ENCODE measurements at places on chromosomes 16 and 17.

- no peak for DNase-seq
Measured at GRCh38 chr16:23501291-23501690, 9.0 kb downstream of the GGA2 start.

DNA sequence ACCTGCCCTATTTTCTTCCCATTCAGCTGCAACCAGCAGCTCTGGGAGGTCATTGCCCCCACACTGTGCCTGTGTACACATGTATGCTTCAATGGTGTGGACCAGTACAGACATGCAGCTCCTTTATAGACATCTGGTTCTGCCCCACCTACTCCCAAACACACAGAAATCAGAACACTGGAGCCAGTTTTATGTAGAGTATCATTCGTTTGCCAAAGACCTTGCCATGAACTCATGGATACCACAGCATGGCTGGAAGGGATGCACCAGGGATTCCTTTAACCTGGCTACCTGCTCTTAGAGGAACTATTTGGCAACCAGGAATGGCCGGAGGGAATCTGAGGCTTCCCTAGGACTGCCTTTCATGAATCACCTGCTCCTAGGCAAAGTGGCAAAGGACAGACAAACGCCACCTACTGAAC is 60.4 kb downstream of the ZFHX3 start:
- no peak for DNase-seq

DNA sequence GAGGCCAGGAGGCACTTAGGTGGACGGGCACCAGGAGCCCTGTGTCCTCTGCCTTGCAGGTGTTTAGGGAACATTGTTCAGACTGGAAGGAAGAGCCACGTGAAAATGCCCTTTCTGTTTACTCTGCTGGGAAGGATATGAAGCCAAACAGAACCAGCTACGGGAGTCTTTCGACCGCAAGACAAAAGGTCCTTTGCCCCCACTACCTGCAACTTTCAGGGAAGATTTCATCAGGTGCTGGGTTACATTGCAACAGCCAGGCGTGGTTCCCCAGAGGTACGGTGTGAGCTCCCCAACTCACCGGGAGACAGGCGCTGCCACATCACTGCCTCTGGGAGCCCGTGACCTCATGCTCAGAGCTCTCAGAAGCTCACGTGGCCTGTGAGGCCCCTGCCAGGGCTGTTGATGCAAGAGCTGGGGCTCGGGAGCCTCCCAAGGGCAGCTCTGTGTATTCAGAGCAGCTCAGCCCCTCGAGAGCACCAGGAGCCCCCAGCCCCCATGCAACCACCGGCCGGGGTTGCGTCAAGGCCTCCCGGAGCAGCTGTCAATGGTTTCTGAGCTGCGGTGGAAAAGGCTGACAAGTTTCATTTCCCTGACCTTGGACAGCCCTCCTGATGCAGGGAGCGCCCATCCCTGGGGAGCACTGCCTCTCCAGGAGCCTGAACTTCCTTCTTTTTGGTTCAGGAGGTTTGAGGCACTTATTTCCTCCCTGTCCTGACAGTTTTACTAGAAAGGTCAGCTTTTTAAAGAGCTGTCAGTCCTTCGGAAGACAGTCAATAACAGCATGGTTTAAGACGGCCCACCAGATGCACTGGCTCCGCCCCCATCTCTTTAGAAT is 42.1 kb downstream of the TBC1D16 start:
- DNase-seq, result peak; percentile 21

- no peak for DNase-seq
Measured at GRCh38 chr17:81243333-81243664, 4.2 kb downstream of the NDUFAF8 start.

- no peak for DNase-seq
Measured at GRCh38 chr16:85151603-85152413, 39.5 kb upstream of the CIBAR2 start.

- no peak for DNase-seq
Measured at GRCh38 chr17:77034677-77035424, 105.9 kb upstream of the SEC14L1 start.

- DNase-seq, result no peak
Measured at GRCh38 chr16:87688876-87689815, 76.6 kb downstream of the KLHDC4 start.

- DNase-seq, result peak; percentile 79
Measured at GRCh38 chr16:46673320-46674013, 15.5 kb downstream of the VPS35 start.

- no peak for DNase-seq
Measured at GRCh38 chr17:77601054-77601979, 357.2 kb upstream of the TNRC6C start.

GRCh38 chr17:29039764-29040598 is 3.0 kb upstream of the PIPOX start:
- DNase-seq, result no peak

DNA sequence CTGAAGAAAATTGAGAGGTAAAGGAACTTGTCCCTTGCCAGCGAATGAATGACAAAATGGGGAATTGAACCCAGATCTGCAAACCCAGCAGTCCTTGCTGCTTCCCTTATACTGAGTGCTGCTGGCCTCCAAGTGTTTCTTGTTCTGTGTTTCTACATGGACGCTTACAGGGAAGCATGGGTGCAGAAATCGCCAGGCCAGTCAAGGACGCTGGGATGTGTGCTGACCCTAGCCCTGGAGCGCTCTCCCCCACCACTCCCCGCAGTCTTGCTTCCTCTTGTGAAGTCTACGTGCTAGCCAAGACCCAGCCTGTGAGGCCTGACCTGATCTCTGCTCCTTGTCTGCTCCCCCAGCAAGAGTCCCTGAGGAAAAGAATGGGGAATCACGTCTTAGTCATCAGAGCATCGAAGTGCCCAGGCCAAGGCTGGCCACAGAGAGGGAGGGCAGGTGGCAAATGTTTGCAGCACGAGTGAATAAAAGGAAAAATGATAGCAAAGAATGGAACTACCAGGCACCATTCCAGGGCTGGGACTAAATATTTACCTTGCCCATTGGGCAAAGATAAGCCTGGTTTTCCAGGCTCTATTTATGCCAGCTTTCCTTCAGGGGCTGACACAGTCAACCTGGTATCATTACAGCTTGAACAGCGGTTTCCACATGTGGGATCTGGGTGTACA is 17.4 kb downstream of the CA4 start:
- no peak for DNase-seq

- DNase-seq, result no peak
Measured at GRCh38 chr17:73954951-73955350, 248.5 kb upstream of the RPL38 start.

DNA sequence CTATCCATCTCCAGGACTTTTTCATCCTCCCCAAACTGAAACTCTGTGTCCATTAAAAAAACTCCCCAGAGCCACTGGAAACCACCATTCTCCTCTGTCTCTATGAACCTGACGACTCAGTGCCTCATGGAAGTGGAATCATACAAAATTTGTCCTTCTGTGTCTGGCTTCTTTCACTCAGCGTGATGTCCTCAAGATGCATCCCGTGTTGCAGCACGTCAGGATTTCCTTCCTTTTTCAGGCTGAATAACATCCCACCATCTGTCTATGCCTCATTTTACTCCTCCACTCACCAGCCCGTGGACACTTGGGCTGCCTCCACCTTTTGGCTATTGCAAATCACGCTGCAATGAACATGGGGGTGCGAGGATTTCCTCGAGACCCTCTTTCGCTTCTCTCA is 12.6 kb upstream of the ALDH3A1 start:
- DNase-seq, result no peak

Data from hematopoietic multipotent progenitor cell treated with erythropoietin and hydrocortisone succinate and interleukin-3 and kit ligand, for 8 days (in vitro differentiated cells).